ENCODE measurements at places on chromosomes 6 and 20. TPM values are rescaled to one million over a fixed set of nuclear protein-coding genes. Genes with fewer than 3 reads are reported as not detected.
A peak's percentile ranks its signal among the peaks of the same experiment; 100 is the strongest.

Gene FOXC1
- 4.6 TPM for total RNA-seq

Gene SUMO4
- 0.10 TPM for total RNA-seq

Gene TREM2
- total RNA-seq: not detected

DNA sequence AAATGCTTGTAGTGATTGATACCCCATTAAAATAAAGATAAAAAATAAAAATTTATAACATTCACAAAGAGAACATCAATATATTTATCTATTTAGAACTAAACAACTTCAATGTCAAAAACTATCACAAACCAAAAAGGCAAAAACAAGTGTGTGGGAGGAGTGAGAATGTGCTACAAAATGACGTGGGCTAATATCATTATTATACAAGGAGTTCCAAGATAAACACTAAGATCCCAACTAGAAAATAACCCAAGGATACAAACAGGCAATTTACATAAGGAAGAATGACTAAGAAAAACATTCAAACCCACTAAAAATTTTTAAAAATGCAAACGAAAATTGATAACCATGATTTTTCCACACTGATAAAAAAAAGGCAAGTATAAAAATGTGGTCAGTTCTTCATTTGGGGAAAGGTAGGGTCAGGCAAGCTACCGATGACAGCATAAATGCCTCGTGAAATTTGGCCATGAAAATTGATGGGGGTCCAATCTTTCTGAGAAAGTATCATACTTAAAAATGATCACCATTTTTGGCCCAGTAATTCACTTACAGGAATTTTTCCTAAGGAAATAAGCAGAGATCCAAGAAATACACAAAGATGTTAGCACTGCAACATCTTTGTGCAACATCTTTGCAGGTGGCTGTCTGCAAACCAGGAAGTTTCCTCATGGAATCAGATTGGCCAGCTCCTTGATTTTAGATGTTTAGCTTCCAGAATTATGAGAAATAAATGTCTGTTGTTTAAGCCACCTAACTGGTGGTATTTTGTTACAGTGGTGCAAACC, 140.2 kb downstream of the TMEM200A start:
- DNase-seq: no peak

DNA sequence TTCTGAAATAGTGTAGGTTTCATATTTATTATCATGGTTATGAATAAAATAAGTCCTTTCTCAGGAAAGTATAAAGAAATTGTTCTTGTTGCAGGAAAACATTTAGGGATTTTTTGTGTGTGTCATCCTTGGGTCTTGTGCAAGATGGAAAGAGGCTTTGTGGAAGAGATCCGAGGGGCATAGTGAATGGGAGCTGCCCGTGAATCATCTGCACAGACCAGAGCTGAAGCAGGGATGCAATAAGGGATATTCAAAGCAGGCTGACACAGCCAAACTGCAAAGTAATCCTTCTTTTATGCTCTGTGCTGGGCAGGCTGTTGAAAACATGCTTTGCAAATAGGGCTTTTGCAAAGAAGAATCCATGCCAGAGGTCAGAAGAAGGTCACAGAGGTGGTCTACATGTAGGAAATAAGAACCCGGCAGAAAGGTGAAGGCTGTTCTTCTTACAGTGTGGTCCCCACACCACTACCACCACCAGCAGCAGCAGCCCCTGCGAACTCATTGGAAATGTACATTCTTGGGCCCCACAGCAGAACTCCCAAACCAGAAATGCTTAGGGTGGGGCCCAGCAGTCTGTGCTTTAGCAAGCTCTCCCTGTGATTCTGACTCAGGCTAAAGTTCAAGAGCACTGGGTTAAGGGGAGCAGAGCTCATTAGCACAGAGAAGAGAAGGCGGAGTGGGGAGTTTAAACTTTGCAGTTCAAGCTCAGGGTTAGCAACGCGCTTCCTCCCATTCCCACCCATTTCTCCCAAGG, 237.6 kb downstream of the QKI start:
- no peak for DNase-seq

DNA sequence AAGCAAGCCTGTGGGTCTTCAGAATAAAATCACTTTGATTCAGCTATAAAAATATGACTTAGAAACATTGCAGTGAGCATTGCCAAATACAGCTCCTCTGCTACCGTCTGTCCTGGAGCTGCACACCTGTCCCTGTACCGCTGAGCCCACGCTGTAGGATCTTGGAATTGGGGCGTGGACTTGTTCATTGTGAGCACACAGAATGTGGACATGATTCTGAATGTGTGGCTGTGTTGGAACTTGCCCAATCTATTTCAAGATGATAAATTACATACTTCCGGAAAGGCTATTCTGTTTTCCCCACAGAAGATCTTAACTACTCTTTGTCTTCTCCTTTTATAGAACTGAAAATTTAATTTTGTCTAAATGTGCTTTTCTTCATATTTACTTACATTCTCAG, 107.3 kb downstream of the UST start:
- DNase-seq: no peak

GRCh38 chr6:158666628-158667359, 16.9 kb downstream of the SYTL3 start:
- no peak for DNase-seq

- no peak for DNase-seq
These were observed 7.9 kb upstream of the BHLHE23 start for GRCh38 chr20:63014710-63015109.

DNA sequence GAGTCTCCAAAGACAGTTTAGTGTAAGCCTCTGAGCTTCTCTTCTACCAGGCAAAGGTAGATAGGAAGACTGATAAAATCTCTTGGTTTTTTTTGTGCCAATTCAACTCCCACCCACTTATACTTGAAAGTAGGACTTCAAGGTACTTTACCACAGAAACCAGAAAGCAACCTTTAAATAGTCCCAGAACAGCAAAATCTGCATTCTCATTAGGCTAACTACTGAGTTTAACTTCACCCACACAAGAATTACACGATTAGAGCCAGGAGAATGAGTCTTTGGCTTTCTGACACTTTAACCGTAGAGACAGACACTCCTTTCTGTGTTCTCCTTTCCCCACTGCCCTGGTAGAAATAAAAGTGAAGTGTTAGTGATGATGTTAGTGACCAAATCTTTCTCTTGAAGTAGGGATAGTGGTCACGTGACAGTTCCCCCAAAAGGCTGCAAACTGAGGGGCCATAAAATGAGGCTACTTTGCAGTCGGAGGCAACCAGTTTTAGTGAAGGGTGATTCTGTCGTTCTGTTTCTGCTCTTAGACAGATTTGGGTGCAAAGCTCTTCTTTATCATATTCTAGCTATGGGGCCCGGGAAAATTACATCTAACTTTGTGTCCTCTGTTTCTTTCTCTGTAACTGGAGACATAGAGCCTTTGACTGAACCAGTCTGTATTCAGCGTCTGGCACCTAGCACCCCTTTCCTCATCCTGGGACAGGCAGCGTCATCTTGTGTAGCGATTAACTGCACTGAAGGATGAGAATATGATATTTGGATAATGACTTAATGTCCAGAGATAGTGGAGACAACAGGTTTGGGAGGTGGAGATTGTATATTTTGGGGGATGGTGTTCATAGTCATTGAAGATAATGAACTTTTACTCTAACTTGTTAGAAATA, 206.4 kb upstream of the CITED2 start:
- no peak for DNase-seq

GRCh38 chr6:797479-798077, 104.6 kb upstream of the EXOC2 start:
- peak; percentile 50 for DNase-seq
